ENCODE measurements at places on chromosomes 12 and 14.
A peak's percentile ranks its signal among the peaks of the same experiment; 100 is the strongest.

DNA sequence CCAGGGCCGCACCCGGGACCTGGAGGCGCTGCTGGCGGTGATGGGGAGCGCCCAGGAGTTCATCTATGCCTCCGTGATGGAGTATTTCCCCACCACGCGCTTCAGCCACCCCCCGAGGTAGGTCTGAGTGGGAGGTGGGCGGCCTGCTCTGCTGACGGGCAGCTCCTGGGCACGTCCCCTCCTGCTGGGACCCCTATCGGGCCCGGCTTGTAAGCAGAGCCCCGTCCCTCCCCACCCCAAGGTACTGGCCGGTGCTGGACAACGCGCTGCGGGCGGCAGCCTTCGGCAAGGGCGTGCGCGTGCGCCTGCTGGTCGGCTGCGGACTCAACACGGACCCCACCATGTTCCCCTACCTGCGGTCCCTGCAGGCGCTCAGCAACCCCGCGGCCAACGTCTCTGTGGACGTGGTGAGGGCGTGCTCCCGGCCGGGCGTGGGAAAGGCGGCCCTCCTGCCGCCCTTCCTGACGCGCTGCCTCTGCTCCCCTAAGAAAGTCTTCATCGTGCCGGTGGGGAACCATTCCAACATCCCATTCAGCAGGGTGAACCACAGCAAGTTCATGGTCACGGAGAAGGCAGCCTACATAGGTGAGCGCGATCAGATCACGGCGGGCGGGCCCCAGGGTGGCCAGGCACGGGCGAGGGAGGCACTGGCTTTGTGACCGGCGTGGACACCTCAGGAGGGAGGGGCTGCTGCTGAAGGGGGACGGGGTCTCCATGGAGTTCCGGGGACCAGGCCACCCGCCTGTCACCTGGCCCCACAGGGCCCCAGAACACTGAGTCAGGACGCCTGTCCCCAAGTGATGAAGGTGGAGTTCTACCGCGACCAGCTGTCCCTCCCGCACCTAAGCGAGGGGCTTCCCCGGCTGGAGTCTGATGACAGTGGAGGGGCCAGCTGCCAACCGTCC, 7.3 kb downstream of the PLD4 start:
- no peak overlapping the region for H3K27ac ChIP-seq
- no peaks in the 10 kb centered on the region for H3K36me3 ChIP-seq
- H3K4me1 ChIP-seq = no peaks in the 10 kb centered on the region
- H3K27me3 ChIP-seq = peaks cover 32% of the 10 kb centered on the region
- no peak for DNase-seq
- H3K4me3 ChIP-seq = no peak overlapping the region

GRCh38 chr12:107646436-107646835, 39.2 kb upstream of the PWP1 start:
- no peak overlapping the region for H3K27ac ChIP-seq
- no peak for DNase-seq
- no peaks in the 10 kb centered on the region for H3K27me3 ChIP-seq
- no peaks in the 10 kb centered on the region for H3K4me1 ChIP-seq
- H3K36me3 ChIP-seq = no peaks in the 10 kb centered on the region

- H3K36me3 ChIP-seq = no peaks in the 10 kb centered on the region
- DNase-seq = peak; percentile 16
- no peaks in the 10 kb centered on the region for H3K4me1 ChIP-seq
- H3K27ac ChIP-seq = no peak overlapping the region
- H3K27me3 ChIP-seq = no peaks in the 10 kb centered on the region
Observed at GRCh38 chr14:64654901-64655300, 49.3 kb upstream of the PLEKHG3 start.

GRCh38 chr12:16344269-16344668, 3.2 kb upstream of the MGST1 start:
- H3K4me3 ChIP-seq = no peak overlapping the region
- H3K36me3 ChIP-seq = no peaks in the 10 kb centered on the region
- DNase-seq = no peak
- H3K27ac ChIP-seq = no peak overlapping the region
- no peaks in the 10 kb centered on the region for H3K27me3 ChIP-seq
- H3K4me1 ChIP-seq = peaks cover 3% of the 10 kb centered on the region

GRCh38 chr12:79650440-79650839, 40.3 kb downstream of the PAWR start:
- no peaks in the 10 kb centered on the region for H3K4me1 ChIP-seq
- no peak overlapping the region for H3K27ac ChIP-seq
- H3K36me3 ChIP-seq = no peaks in the 10 kb centered on the region
- DNase-seq = no peak
- H3K27me3 ChIP-seq = no peaks in the 10 kb centered on the region

GRCh38 chr14:30283822-30284446, 275.0 kb upstream of the G2E3 start:
- no peaks in the 10 kb centered on the region for H3K4me1 ChIP-seq
- no peak overlapping the region for H3K27ac ChIP-seq
- H3K36me3 ChIP-seq = no peaks in the 10 kb centered on the region
- peak; percentile 87 for DNase-seq
- no peaks in the 10 kb centered on the region for H3K27me3 ChIP-seq

GRCh38 chr14:91059576-91060350, 678 bp downstream of the RPS6KA5 start:
- DNase-seq = peak; percentile 41
- H3K36me3 ChIP-seq = no peaks in the 10 kb centered on the region
- H3K4me3 ChIP-seq = peak overlapping the region; percentile 85

- no peak overlapping the region for H3K27ac ChIP-seq
- no peaks in the 10 kb centered on the region for H3K27me3 ChIP-seq
- no peaks in the 10 kb centered on the region for H3K4me1 ChIP-seq
- no peak overlapping the region for H3K4me3 ChIP-seq
- no peak for DNase-seq
- H3K36me3 ChIP-seq = no peaks in the 10 kb centered on the region
Observed at GRCh38 chr14:57179273-57179672, 89.4 kb downstream of the EXOC5 start.

DNA sequence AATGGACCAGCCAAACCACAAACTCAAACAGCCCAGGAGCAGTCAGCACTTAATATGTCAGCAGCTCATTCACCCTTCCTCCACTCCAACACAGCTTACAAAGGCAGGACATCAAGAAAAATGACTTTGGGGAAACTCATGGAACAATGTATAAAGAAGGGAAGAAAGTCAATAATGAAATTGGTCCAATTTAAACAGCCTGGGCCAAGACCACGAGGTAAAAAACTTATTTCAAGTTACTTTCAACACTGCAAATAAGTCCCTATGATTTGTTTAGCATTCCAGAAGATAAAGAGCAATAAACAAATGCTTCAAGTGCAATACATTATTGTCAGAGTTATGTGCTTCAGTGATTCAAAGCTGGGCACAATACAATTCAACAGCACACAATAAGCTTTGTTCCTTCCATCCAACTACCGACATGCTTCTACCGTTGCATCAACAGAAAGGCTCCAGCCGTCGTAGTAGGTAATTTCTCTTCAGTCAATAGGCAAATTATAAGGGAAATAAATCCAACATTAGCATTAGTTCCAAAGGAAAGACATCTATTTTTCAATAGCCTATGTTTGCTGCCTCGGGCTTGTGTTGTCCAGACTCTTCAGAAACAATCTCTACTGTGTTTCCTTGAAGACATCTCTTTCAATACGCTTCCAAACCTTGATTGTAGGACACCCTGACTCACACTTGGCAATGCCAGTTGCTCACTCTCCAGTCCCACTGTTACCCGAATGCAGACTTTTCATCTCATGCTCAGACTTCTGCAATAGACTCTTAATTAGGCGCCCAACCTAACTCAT, 225.7 kb downstream of the NUAK1 start:
- no peak for DNase-seq
- H3K4me3 ChIP-seq = no peak overlapping the region
- H3K27ac ChIP-seq = no peak overlapping the region
- H3K4me1 ChIP-seq = no peaks in the 10 kb centered on the region
- no peaks in the 10 kb centered on the region for H3K36me3 ChIP-seq

DNA sequence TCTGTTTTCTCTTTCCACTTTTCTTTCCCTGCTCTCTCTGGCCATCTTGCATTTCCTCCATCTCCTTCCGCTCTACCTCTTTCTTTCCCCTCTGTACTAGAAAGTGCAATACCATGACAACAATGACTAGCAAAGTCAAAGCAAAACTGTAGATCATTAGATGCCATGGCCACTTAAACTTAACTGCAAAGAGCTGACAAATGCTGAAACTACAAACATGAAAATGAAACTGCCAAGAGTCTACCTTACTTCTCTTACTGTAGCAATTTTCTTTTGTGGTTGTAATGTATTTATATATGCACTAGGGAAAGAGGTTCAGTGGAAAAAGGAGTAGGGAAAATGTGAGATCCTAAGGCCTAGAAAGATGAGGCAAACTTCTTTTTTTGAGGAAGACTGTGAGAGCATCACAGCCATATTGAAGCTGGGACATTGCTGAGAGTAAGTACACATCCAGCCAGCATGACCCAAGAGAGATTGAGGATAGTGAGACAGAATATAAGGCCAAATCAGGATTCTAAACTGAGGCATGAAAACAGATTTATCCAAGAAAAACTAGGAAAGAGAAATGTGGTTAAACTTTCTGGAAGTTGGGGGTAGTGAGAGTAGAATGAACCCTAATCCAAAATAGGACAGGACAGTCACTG, 276.6 kb upstream of the NAV3 start:
- no peak overlapping the region for H3K27ac ChIP-seq
- H3K4me1 ChIP-seq = no peaks in the 10 kb centered on the region
- H3K27me3 ChIP-seq = no peaks in the 10 kb centered on the region
- no peak for DNase-seq
- H3K4me3 ChIP-seq = no peak overlapping the region
- H3K36me3 ChIP-seq = no peaks in the 10 kb centered on the region

- no peaks in the 10 kb centered on the region for H3K27me3 ChIP-seq
- no peak overlapping the region for H3K4me3 ChIP-seq
- H3K4me1 ChIP-seq = no peaks in the 10 kb centered on the region
Observed at GRCh38 chr14:72783741-72784140, 110.2 kb downstream of the DPF3 start.

DNA sequence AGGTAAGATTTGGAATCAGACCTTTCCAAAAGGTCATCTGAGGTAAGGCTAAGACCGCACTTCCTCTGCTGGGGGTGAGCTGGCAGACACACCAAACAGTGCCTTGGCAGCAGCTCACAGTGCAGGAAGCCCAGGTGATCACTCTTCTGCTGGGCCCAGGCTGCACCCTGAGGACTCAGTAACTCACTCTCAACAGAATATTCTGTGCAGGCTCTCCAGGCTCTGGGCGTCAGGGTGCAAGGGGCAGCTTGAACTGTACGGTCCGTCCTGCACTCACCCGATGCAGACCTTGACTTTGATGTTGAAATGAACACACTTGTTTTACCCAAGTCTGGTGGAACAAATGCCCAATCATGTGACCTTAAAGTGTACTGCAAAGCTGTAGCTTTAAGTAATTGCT, 6.0 kb downstream of the ALKBH2 start:
- H3K4me1 ChIP-seq = no peaks in the 10 kb centered on the region
- no peak for DNase-seq
- no peaks in the 10 kb centered on the region for H3K27me3 ChIP-seq
- no peak overlapping the region for H3K4me3 ChIP-seq
- no peak overlapping the region for H3K27ac ChIP-seq
- peaks cover 2% of the 10 kb centered on the region for H3K36me3 ChIP-seq

- H3K27me3 ChIP-seq = no peaks in the 10 kb centered on the region
- H3K27ac ChIP-seq = no peak overlapping the region
- H3K36me3 ChIP-seq = no peaks in the 10 kb centered on the region
- DNase-seq = peak; percentile 48
- H3K4me1 ChIP-seq = no peaks in the 10 kb centered on the region
Observed at GRCh38 chr12:46459111-46459510, 86.5 kb upstream of the SLC38A2 start.

- H3K4me3 ChIP-seq = no peak overlapping the region
- no peaks in the 10 kb centered on the region for H3K27me3 ChIP-seq
- H3K36me3 ChIP-seq = no peaks in the 10 kb centered on the region
Observed at GRCh38 chr14:71001742-71002141, 94.5 kb downstream of the PCNX1 start.

GRCh38 chr12:89205517-89205916, 146.8 kb downstream of the DUSP6 start:
- H3K27ac ChIP-seq = no peak overlapping the region
- H3K36me3 ChIP-seq = no peaks in the 10 kb centered on the region
- no peaks in the 10 kb centered on the region for H3K27me3 ChIP-seq
- no peak for DNase-seq
- H3K4me3 ChIP-seq = no peak overlapping the region

DNA sequence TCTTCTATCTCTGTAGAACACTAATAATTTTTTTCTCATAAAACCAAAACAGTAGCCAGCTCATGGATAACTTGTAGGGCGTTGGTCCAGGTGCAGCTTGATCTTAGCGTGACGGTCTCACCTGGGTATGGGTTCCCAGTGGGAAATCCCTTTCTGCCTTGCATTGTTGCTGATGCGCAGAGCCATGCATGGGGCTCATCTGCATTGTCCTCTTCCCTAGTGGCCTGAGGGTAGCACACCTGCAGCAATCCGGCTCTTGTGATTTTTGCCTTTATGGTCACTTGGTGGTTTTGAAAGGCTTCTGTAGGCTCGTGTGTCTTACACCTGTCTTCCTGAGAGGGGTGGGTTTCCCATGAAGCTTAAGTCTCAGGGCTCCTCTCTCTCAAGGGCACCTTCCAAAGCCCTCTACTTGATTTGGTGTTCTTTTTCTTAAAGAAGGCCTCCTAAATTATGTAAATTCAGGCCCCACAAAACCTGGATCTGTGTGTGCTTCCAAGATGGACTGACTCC, 130.6 kb downstream of the PRKCH start:
- no peak overlapping the region for H3K27ac ChIP-seq
- DNase-seq = no peak
- no peaks in the 10 kb centered on the region for H3K27me3 ChIP-seq
- no peaks in the 10 kb centered on the region for H3K4me1 ChIP-seq
- no peak overlapping the region for H3K4me3 ChIP-seq
- H3K36me3 ChIP-seq = no peaks in the 10 kb centered on the region

GRCh38 chr14:104130974-104131651, 7.3 kb upstream of the KIF26A start:
- peaks cover 7% of the 10 kb centered on the region for H3K27me3 ChIP-seq
- no peaks in the 10 kb centered on the region for H3K36me3 ChIP-seq
- H3K4me3 ChIP-seq = no peak overlapping the region
- peak; percentile 62 for DNase-seq
- H3K27ac ChIP-seq = no peak overlapping the region

- DNase-seq = peak; percentile 68
- H3K27me3 ChIP-seq = no peaks in the 10 kb centered on the region
- H3K36me3 ChIP-seq = no peaks in the 10 kb centered on the region
- no peak overlapping the region for H3K4me3 ChIP-seq
- peaks cover 2% of the 10 kb centered on the region for H3K4me1 ChIP-seq
- no peak overlapping the region for H3K27ac ChIP-seq
Observed at GRCh38 chr14:92253381-92253894, 69.5 kb upstream of the SLC24A4 start.

DNA sequence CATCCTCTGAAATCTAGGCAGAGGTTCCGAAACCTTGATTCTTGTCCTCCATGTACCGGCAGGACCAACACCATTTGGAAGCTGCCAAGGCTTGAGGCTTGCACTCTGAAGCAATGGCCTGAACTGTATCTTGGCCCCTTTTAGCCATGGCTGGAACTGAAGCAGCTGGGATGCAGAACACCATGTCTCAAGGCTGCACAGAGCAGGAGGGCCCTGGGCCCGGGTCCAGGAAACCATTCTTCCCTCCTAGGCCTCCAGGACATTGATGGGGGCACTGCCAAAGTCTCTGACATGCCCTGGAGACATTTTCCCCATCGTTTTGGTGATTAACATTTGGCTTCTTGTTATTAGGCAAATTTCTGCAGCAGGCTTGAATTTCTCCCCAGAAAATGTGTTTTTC, 198.7 kb downstream of the EFCAB11 start:
- peaks cover 2% of the 10 kb centered on the region for H3K27me3 ChIP-seq
- DNase-seq = no peak

GRCh38 chr14:64503434-64504309, at the start of gene ZBTB25:
TSS of gene ZBTB25 (minus strand) at chr14:64503838. CDS start at chr14:64490533, 13,305 bp downstream.
- no peaks in the 10 kb centered on the region for H3K27me3 ChIP-seq
- H3K27ac ChIP-seq = peak within 1 kb of the TSS; percentile 100
- H3K4me3 ChIP-seq = peak within 1 kb of the TSS; percentile 85
- no peaks in the 10 kb centered on the region for H3K36me3 ChIP-seq
